Spinal cord (tissue), 10 donors: ENCODE measurements at places on chromosomes 11 and 22. TPM values are rescaled to one million over a fixed set of nuclear protein-coding genes. Genes with fewer than 3 reads are reported as not detected.

- DNase-seq = no peak
Observed at GRCh38 chr11:69297787-69298266, 3.9 kb downstream of the MYEOV start.

DNA sequence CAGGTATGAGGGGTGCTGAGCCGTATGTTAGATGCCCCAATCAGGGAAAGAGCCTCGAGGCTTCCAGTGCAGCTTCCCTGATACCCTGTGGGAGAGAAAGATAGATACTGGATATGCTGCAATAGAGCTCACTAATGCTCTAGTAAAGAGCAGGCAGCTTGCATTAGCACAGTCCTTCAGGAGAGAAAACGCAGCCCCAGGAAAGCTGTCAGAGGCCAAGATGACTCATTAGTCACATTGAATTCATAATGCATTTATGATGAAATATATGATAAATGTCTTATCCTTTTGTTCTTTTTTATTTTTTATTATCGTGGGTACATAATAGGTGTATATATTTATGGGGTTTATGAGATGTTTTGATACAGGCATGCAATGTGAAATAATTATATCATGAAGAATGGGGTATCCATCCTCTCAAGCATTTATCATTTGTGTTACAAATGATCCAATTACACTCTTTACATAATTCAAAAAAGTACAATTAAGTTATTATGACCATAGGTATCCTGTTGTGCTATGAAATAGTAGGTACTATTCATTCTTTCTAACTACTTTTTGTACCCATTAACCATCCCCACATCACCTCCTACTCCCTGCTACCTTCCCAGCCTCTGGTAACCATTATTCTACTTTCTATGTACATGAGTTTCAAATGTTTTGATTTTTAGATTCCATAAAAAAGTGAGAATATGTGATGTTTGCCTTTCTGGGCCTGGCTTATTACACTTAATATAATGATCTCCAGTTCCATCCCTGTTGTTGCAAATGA lies 94.5 kb upstream of the TOP3B start:
- no peak for DNase-seq

DNA sequence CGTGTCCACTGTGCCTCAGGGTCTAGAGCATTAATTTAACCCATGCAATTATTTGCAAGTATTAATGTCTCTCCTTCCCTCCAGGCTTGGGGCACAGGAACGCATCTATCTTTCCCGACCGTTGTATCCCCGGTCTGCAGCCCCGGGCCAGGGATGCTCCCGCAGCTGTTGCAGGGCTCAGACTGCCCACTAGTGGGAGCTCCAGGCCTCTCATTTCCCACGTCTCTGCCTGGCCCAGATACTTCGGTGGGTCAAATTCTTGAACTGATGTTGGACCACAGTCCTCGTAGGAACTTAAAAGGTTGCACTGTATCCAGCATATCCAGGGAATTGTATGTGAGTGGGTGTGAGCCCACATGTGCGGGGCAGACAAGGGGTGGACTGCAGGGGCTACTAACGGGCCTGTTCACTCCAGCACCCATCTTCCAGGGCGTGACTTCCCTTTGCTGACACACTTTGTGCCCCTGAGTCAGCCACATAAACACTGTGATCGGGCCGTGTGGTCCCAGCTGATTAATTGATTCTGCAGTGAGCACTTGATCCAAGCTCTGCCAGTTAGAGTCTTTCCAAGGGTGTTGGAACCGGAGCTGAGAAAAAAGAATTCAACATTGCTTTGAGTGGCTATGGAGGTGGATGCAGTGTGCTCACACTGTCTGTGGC lies 451.3 kb downstream of the TBC1D22A start:
- DNase-seq = peak; percentile 38

DNA sequence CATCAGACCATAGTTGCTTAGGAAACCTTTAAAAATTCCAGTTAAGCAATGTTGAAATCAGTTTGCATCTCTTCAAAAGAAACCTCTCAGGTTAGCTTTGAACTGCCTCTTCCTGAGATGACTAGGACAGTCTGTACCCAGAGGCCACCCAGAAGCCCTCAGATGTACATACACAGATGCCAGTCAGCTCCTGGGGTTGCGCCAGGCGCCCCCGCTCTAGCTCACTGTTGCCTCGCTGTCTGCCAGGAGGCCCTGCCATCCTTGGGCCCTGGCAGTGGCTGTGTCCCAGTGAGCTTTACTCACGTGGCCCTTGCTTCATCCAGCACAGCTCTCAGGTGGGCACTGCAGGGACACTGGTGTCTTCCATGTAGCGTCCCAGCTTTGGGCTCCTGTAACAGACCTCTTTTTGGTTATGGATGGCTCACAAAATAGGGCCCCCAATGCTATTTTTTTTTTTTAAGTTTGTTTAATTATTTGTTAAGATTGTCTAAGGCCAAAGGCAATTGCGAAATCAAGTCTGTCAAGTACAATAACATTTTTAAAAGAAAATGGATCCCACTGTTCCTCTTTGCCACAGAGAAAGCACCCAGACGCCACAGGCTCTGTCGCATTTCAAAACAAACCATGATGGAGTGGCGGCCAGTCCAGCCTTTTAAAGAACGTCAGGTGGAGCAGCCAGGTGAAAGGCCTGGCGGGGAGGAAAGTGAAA lies 73.4 kb downstream of the NCAPD3 start:
- no peak for DNase-seq

GRCh38 chr11:113184498-113184897 lies 129.9 kb upstream of the TTC12 start:
- no peak for DNase-seq

GRCh38 chr11:106281455-106282173 lies 204.2 kb downstream of the AASDHPPT start:
- DNase-seq = no peak

SCN3B gene
- polyA plus RNA-seq = 93.1 TPM

CASP1 gene
- polyA plus RNA-seq = 4.2 TPM

POU2AF1 gene
- polyA plus RNA-seq = 0.63 TPM
